ENCODE measurements at places on chromosomes 2 and 18. TPM values are rescaled to one million over a fixed set of nuclear protein-coding genes. Genes with fewer than 3 reads are reported as not detected.

DNA sequence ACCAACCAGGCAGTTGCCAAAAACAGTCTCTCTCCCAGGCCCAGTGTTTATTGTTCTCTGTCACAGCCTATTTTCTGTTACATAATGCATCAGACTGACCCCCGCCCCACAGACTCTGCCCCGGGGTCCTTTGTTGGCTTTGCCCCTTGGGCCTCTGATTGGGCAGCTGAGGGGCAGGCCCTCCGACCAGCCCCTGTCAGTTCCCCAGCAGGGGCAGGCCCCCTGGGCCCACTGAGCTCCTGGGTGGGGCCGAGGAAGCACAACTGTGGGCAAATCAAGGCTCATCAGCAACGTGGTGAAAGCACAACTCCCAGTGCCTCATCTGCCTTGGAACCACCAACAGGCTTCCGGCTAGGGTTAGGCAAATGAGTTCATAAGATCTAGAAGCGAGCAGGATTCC, 160.1 kb upstream of the MYCN start:
- DNase-seq = no peak
- H3K27me3 ChIP-seq = no peaks in the 10 kb centered on the region
- no peaks in the 10 kb centered on the region for H3K4me1 ChIP-seq
- no peak overlapping the region for H3K4me3 ChIP-seq
- no peak overlapping the region for H3K27ac ChIP-seq

GRCh38 chr2:239002954-239003623, 155.2 kb downstream of the TWIST2 start:
- peak overlapping the region; percentile 3 for H3K4me3 ChIP-seq
- DNase-seq = peak; percentile 50
- H3K36me3 ChIP-seq = no peaks in the 10 kb centered on the region
- no peaks in the 10 kb centered on the region for H3K27me3 ChIP-seq

DNA sequence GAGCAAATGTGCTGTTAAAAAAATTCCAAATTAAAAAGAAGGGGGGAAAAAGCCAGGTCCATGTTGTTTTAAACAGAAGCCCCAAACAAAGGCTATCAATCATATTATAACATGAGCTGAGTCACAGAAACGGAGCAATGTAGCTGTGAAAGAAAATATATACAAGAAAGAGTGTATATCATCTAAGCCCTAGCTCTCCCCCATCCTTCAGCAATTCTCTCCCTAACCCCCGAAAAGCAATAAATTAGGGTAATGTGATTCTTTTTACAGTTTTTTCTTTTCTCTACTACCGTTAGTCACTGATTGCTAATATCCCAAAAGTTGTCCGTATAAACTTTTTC, 25.3 kb downstream of the FEZ2 start:
- no peak overlapping the region for H3K27ac ChIP-seq
- no peak overlapping the region for H3K4me3 ChIP-seq
- DNase-seq = no peak
- no peaks in the 10 kb centered on the region for H3K36me3 ChIP-seq
- H3K4me1 ChIP-seq = no peaks in the 10 kb centered on the region

RFTN2 gene
- 13.1 TPM for total RNA-seq

DNA sequence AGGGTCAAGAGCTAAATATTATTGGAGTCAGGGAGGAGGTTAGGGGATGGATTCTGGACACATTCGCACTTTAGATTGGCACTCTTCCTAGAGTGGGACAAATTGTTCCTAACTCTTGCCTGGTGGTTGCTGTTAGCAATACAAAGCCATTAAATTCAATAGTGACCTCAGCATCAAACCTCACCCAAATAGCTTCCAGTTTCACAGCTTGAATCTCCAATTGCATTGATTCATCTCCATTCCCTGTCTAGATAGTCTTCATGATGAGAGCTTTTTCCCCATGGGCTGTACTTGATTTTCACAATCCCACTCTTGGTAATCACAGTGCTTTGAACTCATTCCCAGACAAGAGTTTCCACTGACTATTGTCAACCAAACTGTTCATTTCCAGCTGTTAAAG, 585.9 kb upstream of the SYT4 start:
- H3K36me3 ChIP-seq = no peaks in the 10 kb centered on the region
- H3K27ac ChIP-seq = peak overlapping the region; percentile 12
- no peaks in the 10 kb centered on the region for H3K27me3 ChIP-seq
- DNase-seq = no peak

DNA sequence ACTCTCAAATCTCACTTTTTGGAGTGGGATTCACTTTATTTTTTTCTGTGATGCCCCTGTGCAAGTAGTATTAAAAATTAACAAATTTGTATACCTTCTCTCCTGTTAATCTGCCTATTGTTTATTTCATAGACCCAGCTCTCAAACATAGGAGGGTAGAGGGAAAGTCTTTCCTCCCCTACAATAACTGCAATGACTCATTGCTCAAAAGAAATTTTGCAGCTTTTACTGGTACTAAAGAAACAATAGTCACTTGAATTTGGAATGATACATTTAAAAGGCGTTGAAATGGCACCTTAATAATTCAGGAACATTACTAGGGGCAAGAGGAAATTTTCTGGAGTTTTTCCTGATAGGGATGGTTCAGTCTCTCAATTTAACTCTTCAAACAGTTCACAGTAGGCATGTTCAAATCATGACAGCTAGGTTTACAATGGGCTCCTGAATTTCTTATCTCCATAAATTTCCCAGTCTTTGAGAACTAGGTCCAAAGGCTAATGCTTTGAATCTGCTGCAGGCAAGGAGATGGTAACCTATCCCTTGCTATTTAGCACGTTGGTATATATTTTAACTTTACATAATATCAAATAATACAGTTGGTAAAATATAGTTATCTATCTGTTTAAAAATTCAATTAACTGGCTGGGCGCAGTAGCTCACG, 88.8 kb downstream of the CHN1 start:
- no peaks in the 10 kb centered on the region for H3K36me3 ChIP-seq
- H3K27ac ChIP-seq = no peak overlapping the region
- DNase-seq = no peak
- H3K4me1 ChIP-seq = no peaks in the 10 kb centered on the region
- H3K4me3 ChIP-seq = no peak overlapping the region
- H3K27me3 ChIP-seq = no peaks in the 10 kb centered on the region

GRCh38 chr2:118122594-118123281, 34.5 kb downstream of the INSIG2 start:
- DNase-seq = no peak
- no peaks in the 10 kb centered on the region for H3K4me1 ChIP-seq
- no peak overlapping the region for H3K4me3 ChIP-seq

GRCh38 chr2:218605432-218605831, 2.3 kb upstream of the PLCD4 start:
- no peak overlapping the region for H3K4me3 ChIP-seq
- H3K27ac ChIP-seq = no peak overlapping the region
- no peaks in the 10 kb centered on the region for H3K27me3 ChIP-seq
- no peaks in the 10 kb centered on the region for H3K4me1 ChIP-seq
- DNase-seq = no peak

DNA sequence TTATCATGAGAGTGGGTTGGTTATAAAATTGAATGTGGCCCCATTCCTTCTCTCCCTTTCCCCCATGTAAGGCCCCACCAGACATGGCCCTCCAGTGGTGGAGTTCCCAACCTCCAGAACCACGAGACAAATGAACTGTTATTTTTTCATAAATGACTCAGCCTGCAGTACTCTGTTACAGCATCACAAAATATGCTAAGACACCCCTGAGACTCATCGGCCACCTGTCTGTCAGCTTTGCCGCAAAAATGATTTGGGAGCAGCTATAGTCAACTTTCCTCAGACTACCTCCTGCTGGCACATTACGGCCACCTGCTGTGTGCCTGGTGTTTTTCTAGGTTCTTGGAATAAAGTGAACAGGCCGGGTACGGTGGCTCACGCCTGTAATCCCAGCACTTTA, 21.4 kb upstream of the C1QL2 start:
- H3K27ac ChIP-seq = no peak overlapping the region
- H3K36me3 ChIP-seq = no peaks in the 10 kb centered on the region
- DNase-seq = no peak
- no peak overlapping the region for H3K4me3 ChIP-seq
- H3K27me3 ChIP-seq = no peaks in the 10 kb centered on the region
- no peaks in the 10 kb centered on the region for H3K4me1 ChIP-seq

DNA sequence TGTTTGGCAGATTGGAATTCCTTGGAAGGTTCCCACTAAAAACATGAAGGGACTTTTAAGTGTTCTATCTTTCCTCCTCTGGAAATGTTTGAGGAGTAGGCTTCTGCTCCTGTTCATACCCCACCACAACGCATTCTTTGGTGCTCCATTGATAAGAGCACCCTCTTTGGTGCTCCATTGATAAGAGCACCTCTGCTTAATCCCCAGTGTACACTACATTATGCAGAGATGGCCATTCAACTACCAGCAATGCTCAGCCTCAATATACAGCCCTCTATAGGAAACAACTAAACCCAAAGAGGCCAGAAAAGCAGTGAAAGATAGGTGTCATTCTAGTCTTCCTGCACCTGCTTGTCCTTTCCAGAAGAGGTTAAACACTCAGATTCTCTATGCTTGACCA, 1.8 kb upstream of the CHAC2 start:
- H3K36me3 ChIP-seq = no peaks in the 10 kb centered on the region
- no peaks in the 10 kb centered on the region for H3K27me3 ChIP-seq
- H3K27ac ChIP-seq = no peak overlapping the region
- no peak overlapping the region for H3K4me3 ChIP-seq
- H3K4me1 ChIP-seq = no peaks in the 10 kb centered on the region

- no peak overlapping the region for H3K27ac ChIP-seq
- no peak for DNase-seq
- no peaks in the 10 kb centered on the region for H3K36me3 ChIP-seq
- no peak overlapping the region for H3K4me3 ChIP-seq
- no peaks in the 10 kb centered on the region for H3K4me1 ChIP-seq
Measured at GRCh38 chr2:19225126-19225525, 133.3 kb downstream of the OSR1 start.

VWA3B gene
- total RNA-seq = 2.1 TPM

PPP1R1C gene
- 1.1 TPM for total RNA-seq

DNA sequence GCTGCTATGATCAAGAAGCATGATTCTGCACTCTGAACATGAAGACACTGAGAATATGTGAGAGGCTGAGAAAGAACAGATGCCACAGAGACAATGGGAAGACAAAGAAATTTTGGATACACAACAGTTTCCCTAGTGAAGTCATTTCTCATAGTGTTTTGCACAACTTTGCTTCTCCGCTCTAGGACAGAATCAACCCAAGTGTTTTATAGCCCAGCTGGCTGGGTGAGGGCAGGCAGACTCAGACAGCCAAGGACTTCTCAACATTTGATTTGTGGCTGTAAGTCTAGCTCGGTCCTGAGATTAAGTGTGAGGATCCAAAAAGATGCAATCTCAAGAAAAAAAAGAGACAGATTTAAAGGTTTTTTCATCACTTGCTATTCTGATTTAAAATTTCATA, 536.5 kb upstream of the CRIM1 start:
- H3K36me3 ChIP-seq = no peaks in the 10 kb centered on the region
- no peak for DNase-seq
- H3K27me3 ChIP-seq = no peaks in the 10 kb centered on the region
- no peak overlapping the region for H3K4me3 ChIP-seq

- no peaks in the 10 kb centered on the region for H3K27me3 ChIP-seq
- no peak overlapping the region for H3K27ac ChIP-seq
- H3K4me3 ChIP-seq = no peak overlapping the region
- DNase-seq = no peak
Measured at GRCh38 chr2:101758001-101758400, 60.5 kb downstream of the MAP4K4 start.

GRCh38 chr2:239499726-239500573, 99.1 kb upstream of the HDAC4 start:
- no peak overlapping the region for H3K4me3 ChIP-seq
- H3K27ac ChIP-seq = peak overlapping the region; percentile 10
- no peaks in the 10 kb centered on the region for H3K36me3 ChIP-seq
- H3K4me1 ChIP-seq = no peaks in the 10 kb centered on the region

G6PC2 gene
- total RNA-seq = not detected

GRCh38 chr18:3857544-3857943, 407.6 kb downstream of the TGIF1 start:
- peak overlapping the region; percentile 18 for H3K27ac ChIP-seq
- no peak overlapping the region for H3K4me3 ChIP-seq
- H3K27me3 ChIP-seq = no peaks in the 10 kb centered on the region
- H3K36me3 ChIP-seq = no peaks in the 10 kb centered on the region
- DNase-seq = peak; percentile 54
- H3K4me1 ChIP-seq = no peaks in the 10 kb centered on the region

GRCh38 chr2:160719116-160719515, 225.5 kb upstream of the RBMS1 start:
- H3K27me3 ChIP-seq = no peaks in the 10 kb centered on the region
- H3K4me1 ChIP-seq = no peaks in the 10 kb centered on the region
- H3K4me3 ChIP-seq = no peak overlapping the region
- no peak for DNase-seq
- no peak overlapping the region for H3K27ac ChIP-seq

GRCh38 chr2:2919574-2920365, 457.8 kb downstream of the EIPR1 start:
- no peaks in the 10 kb centered on the region for H3K36me3 ChIP-seq
- no peaks in the 10 kb centered on the region for H3K27me3 ChIP-seq
- H3K27ac ChIP-seq = no peak overlapping the region
- no peak for DNase-seq

DNA sequence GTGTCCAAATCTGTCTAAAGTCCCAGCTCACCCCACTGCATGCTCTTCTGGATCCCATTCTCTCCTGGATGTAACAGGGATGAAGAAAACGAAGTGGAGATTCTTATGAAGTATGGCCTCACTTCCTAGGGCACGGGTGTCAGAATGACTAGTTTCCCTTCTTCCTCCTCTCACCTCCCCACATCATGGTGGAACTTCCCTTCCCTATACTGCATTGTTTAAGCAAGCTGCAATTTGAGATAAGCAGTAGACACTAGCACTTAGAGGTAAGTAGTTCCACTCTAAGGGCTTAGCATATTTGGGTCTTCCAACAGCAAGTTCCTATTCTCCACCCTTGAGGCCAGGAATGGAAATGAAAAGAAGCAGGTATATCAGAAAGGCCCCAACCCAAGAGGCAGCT, 29.7 kb downstream of the SLC4A5 start:
- no peak overlapping the region for H3K27ac ChIP-seq
- H3K36me3 ChIP-seq = no peaks in the 10 kb centered on the region
- H3K4me3 ChIP-seq = no peak overlapping the region

NTSR2 gene
- not detected for total RNA-seq

- H3K4me3 ChIP-seq = no peak overlapping the region
- no peak overlapping the region for H3K27ac ChIP-seq
- DNase-seq = peak; percentile 38
- no peaks in the 10 kb centered on the region for H3K36me3 ChIP-seq
- H3K27me3 ChIP-seq = no peaks in the 10 kb centered on the region
- H3K4me1 ChIP-seq = no peaks in the 10 kb centered on the region
Measured at GRCh38 chr18:8389391-8390340, 219.6 kb upstream of the RAB12 start.

GRCh38 chr2:74375838-74376237, 4.3 kb downstream of the DCTN1 start:
- H3K4me1 ChIP-seq = peaks cover 5% of the 10 kb centered on the region
- H3K27me3 ChIP-seq = no peaks in the 10 kb centered on the region
- no peak overlapping the region for H3K4me3 ChIP-seq
- no peak for DNase-seq
- no peak overlapping the region for H3K27ac ChIP-seq

GRCh38 chr2:32128636-32129035, 37.0 kb upstream of the SLC30A6 start:
- no peaks in the 10 kb centered on the region for H3K4me1 ChIP-seq
- DNase-seq = no peak
- H3K36me3 ChIP-seq = no peaks in the 10 kb centered on the region
- no peak overlapping the region for H3K4me3 ChIP-seq
- no peaks in the 10 kb centered on the region for H3K27me3 ChIP-seq

- H3K4me1 ChIP-seq = no peaks in the 10 kb centered on the region
- H3K27ac ChIP-seq = peak overlapping the region; percentile 90
- H3K27me3 ChIP-seq = no peaks in the 10 kb centered on the region
Measured at GRCh38 chr2:236568068-236568921, 1.3 kb upstream of the ACKR3 start.
